ENCODE measurements at places on chromosomes 5 and 9. TPM values are rescaled to one million over a fixed set of nuclear protein-coding genes. Genes with fewer than 3 reads are reported as not detected.

GRCh38 chr9:22643541-22643940 lies 196.9 kb downstream of the DMRTA1 start:
- H3K36me3 ChIP-seq, result no peaks in the 10 kb centered on the region
- H3K4me1 ChIP-seq, result no peaks in the 10 kb centered on the region
- no peak overlapping the region for H3K27ac ChIP-seq
- no peaks in the 10 kb centered on the region for H3K27me3 ChIP-seq

DNA sequence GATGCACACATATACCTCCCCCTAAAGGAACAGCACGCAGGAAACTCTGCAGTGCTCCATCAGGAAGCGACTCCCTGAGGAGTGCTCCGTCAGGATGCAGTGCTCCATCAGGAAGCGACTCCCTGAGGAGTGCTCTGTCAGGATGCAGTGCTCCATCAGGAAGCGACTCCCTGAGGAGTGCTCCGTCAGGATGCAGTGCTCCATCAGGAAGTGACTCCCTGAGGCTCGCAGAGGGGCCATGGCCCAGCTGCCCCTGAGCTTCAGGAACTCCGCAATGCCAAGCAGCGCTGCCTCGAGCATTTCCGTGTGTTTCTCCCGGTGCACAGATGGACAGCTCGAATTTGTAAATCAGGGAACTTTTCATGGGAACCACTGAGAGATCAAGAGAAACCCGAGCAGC lies 88.1 kb downstream of the PAX5 start:
- no peak overlapping the region for H3K27ac ChIP-seq
- peaks cover 19% of the 10 kb centered on the region for H3K27me3 ChIP-seq
- H3K36me3 ChIP-seq, result no peaks in the 10 kb centered on the region
- H3K4me3 ChIP-seq, result no peak overlapping the region
- no peak for DNase-seq

DNA sequence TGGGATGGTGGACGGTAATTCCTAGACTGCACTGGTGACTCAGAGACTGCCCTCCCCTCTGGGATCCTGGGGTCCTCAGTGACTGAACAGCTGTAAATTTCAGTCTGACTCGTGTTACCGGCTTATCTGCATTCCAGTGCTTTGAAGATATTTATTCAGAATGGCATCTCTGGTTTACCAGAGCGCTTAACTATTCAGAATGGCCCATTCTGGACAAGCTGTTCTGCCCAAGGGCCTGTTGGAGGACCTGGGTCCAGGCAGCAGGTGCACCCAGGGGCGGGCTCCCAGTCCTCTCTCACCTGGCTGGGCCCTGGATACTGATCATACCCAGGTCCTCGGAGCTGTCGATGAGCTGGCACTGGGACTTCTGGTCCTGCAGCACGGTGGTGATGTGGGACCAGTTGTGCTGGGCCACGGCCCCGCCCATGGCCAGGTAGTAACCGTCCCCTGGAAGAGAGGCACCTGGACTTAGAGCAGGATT lies 48.0 kb downstream of the SARDH start:
- peaks cover 17% of the 10 kb centered on the region for H3K4me1 ChIP-seq
- no peaks in the 10 kb centered on the region for H3K36me3 ChIP-seq
- peak; percentile 67 for DNase-seq

- no peak for DNase-seq
- no peaks in the 10 kb centered on the region for H3K36me3 ChIP-seq
- H3K4me3 ChIP-seq, result no peak overlapping the region
- H3K27me3 ChIP-seq, result no peaks in the 10 kb centered on the region
- no peaks in the 10 kb centered on the region for H3K4me1 ChIP-seq
- no peak overlapping the region for H3K27ac ChIP-seq
Measured at GRCh38 chr9:101718192-101718591, 20.3 kb downstream of the GRIN3A start.

DNA sequence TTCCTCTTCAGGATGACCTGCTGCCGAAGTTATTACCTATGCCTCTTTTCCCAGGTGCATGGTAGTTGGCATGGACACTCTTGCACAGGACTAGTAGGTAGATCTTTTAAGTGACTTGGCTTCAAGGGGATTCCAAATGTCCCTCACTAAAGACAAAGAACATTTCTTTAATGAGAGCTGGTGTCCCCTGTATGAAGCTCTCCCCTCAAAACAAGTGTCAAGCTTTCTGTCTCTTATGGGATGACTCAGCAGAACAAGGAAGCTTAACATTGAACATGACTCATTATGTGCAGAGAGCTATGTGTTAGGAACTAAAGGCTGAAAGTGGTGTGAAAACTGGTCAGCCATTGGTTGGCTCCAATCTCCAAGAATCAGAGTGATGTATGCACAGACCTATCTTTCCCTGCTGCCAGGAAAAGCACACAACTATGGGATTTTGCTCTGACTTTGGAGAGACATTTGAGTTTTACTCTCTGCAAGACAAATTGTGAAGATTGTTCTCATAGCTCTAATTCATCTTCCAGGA lies 120.5 kb downstream of the PRDM6 start:
- H3K4me3 ChIP-seq, result no peak overlapping the region
- H3K36me3 ChIP-seq, result no peaks in the 10 kb centered on the region
- H3K4me1 ChIP-seq, result peaks cover 27% of the 10 kb centered on the region

DNA sequence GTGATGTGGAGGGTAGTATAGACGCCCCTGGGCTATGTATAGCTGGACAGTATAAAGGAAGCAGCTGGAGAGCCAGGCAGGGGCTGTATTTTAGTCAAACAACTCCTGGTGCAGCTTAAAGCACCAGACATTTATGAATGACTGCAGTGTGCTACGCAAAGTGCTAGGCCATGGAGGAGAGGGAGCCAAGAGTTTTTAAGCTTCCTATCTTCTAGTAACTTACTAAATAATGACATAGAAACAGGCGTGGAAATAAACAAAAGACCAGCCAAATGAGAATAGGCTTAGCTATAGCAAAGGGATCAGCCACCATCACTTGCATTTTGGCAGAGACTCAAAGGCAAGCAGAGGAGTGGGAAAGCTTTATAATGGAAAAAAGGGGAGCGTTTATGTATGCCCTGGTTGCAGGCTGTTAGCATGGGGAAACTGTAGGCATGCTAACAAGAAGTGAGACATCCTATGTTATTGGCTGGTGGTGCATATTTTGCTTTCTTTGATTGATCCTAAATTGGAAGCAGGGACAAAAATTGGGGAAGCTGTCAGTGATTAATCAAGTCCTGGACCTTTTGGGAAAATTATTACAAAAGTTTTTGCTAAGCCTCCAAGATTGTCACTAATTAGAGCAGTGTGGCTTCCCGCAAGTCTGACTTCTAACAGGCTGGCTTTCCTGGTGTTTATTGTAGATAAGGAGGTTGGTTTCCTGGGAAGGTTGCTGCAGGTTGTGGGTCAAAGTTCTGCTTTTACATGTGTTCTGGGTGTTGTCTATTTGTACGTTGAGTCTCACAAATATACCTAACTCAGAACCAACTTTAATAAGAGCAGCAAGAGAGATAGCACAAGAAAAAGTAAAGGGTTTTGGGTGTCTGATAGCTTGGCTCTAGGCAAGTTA lies 46.6 kb downstream of the RAB3C start:
- H3K36me3 ChIP-seq, result no peaks in the 10 kb centered on the region
- no peak overlapping the region for H3K4me3 ChIP-seq
- H3K4me1 ChIP-seq, result peaks cover 26% of the 10 kb centered on the region
- H3K27me3 ChIP-seq, result no peaks in the 10 kb centered on the region
- peak; percentile 50 for DNase-seq

DNA sequence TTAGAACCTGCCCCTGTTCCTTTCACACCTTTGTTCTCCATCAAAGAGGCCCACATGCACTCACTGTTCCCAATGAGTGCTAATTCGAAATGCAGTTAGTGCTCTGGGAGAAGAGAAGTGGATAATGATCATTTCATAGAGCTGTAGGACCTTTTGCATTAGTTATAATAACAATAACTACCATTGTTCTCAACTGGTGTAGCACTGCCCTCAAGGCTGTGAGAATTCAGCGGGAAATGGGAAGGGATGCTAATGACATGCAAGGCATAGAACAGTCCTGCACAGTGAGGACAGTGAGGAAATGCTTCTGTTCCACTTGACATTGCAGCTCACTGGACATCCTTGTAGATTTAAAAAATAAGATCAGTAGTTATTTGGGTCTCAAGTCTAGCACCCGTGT lies 187.4 kb downstream of the FBXL7 start:
- H3K27ac ChIP-seq, result no peak overlapping the region
- no peaks in the 10 kb centered on the region for H3K36me3 ChIP-seq
- no peak overlapping the region for H3K4me3 ChIP-seq
- no peaks in the 10 kb centered on the region for H3K27me3 ChIP-seq
- no peaks in the 10 kb centered on the region for H3K4me1 ChIP-seq

HAVCR2 gene
- total RNA-seq, result 1.7 TPM

Data from hepatocyte (in vitro differentiated cells).